Thyroid gland (tissue), 4 donors: ENCODE measurements at places on chromosomes 5 and 9.
A peak's percentile ranks its signal among the peaks of the same experiment; 100 is the strongest.

DNA sequence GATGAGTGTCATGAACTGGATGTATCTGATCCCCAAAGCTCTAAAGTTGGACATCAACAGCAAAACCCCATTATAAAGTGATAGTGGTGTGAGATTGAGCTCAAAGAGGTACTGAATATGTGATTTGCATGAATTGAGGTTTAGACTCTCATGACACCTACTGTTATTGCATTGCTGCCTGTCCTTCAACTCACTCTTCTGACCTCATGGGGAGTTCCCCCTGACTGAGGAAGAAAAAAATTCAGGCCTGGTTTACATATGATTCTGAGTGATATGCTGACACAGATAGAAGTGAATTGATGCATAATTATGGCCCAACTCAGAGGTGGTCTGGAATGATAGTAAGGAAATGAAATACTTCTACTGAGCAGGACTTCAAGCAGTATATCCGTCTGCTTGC is 76.2 kb upstream of the CHD1 start:
- no peak for DNase-seq

DNA sequence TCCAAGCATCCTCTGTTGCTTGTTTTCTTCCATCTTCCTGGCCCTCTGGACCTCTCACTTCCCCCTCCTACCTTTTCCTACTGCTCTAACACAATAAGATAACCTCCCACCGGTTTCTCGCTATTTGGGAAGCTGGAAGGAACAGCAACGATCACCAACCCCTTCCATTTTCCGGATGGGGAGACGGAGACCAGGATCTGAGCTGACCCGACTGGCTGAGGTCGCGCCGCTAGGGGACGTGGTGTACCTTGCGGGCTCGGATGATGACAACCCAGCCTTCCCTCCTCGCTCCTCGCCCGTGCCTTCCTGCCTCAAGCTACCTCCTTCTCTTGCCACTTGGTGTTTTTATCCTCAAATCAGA is 1.9 kb downstream of the LPAR1 start:
- DNase-seq: peak; percentile 53

- no peak for DNase-seq
Observed at GRCh38 chr5:116571568-116572349, 2.9 kb downstream of the SEMA6A start.

DNA sequence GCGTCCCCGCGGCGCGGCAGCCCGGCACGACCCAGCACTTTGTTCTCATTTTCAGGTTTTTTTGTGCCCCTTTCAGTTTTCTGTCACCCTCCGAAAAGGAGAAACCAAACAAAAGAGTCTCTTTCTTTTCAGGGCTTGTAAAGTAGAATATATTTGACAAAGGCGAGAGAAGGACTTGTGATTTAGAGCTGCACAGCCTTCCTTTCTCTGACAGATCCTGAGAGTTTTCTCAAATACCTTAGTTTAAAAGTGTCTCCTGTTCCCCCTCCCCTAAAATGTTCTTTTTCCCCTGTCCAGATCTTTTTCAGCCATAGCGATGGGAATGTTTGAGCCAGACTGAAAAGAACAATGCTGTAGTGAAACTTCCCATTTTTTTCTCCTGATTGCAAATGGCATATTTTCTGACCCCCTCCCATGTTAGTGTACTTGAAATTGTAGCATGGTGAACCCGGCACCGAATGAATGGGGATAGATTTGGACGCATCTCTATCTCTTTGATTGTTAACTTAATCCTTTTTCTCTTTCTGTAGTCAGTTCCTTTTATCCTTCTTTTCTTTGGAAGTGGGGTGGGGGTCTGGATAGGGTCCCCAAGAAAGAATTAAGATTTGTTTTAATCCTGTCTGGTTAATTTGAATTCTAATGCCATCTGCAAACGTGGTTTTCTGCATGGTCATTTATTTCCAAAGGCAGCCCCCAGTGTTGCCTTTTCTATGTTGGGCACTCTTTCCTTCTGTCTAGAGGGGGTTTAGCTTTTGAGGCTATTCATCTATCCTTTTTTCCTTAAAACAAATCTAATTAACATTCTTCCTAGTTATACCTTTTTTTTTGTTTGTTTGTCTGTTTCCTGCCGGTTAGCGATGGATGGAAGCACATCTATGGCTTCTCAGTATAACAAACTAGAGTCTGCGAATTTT is 2.2 kb downstream of the ZSWIM6 start:
- no peak for DNase-seq
